Skeletal muscle cell (primary cell): ENCODE measurements at places on chromosomes 3 and 15.

GRCh38 chr3:40310705-40311104 lies 1.2 kb downstream of the EIF1B start:
- DNase-seq = no peak

- DNase-seq = no peak
Observed at GRCh38 chr15:42395838-42396237, 36.5 kb downstream of the CAPN3 start.

DNA sequence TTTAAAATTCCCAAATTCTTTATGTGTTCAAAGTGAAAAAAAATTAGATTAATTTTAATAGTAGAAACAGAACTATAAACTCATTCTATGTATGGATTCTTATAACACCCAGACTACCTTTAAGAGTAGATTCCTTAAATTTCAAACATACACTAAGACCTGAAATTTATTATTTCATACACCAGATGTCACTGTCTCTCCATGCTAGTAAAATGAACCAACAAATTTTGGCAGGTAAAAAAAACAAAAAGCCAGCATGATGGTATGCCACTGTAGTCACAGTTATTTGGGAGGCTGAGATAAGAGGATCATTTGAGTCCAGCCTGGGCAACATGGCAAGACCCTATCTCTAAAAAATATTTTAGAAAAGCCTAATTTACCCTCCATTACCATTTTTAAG lies 461.3 kb upstream of the NAALADL2 start:
- no peak for DNase-seq

DNA sequence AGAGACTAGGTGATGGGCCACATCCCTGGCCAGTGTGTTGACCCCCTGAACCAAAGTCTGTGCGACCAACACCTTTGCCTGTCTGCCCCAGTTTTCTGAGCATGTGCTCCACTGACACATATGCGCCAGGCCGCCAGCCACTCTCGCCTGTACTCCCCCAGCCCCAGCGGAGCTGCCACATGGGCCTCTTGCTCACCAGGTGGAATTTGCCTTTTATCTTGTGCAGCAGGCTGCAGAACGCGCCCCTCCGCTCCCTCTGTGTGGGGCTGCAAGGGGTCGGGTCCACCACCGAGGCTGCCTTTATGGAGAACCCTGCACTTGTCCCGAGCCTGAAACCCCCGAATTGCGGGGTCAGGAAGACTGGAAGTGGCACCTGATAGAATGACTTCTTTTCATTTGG lies 405.7 kb upstream of the NPAP1 start:
- DNase-seq = no peak

- DNase-seq = no peak
Observed at GRCh38 chr3:141659821-141660613, 78.1 kb upstream of the RNF7 start.

DNA sequence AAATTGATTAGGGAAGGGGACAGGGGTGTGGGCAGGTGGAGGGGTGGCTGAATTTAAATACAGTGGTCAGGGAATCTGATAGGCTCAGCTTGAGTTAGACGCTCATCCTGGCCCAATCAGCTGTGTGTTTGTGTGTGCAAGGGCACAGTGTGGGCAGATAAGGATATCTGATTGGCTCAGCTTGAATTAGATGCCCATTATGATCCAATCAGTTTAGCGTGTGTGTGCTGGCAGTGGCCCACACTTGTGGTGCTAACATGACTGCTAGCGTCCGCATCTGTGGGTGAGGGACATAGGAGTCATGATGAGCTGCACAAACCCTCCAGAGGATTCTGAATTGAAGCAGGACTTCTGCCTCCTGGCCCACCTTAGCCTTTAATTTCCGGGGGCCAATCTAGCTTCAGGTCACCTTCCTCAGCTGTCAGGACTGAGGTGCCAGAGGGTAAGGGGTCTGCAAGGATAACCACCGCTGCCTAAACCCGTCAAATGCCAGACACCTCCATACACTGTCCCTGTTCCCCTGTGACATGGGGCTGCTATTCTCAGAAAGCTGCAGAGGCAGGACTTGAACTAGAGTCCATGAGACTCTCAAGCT lies 97.3 kb downstream of the CORO2B start:
- DNase-seq = no peak

GRCh38 chr15:52858782-52859176 lies 68.6 kb upstream of the ONECUT1 start:
- no peak for DNase-seq

- no peak for DNase-seq
Observed at GRCh38 chr3:126063358-126063965, 20.5 kb downstream of the SLC41A3 start.
